ENCODE measurements at places on chromosomes 3 and 15.

- no peak for ATAC-seq
These were observed 153.5 kb downstream of the FNDC3B start for GRCh38 chr3:172192830-172193415.

DNA sequence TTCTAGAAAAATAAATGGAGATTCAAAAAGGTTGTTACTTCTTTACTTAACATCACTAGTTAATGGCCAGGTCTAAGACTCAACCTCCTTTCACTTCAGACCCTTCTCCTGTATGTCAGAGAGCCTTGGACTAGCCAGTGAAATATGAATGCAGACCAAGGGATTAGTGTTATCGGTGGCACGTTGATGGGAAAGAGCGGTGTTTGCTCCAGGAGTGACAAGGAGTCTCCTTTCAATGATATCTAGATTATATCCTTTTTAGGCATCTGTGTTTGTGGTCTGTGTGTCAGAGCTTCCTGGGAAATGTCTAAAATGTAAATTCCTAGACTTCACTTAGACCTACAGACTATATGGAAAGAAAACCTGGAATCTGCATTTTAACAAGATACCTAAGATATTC is 658.0 kb upstream of the KCNMB2 start:
- ATAC-seq: no peak

GRCh38 chr3:141864281-141864970 is 12.0 kb upstream of the ATP1B3 start:
- ATAC-seq: no peak

- no peak for ATAC-seq
These were observed 13.2 kb downstream of the ARHGEF3 start for GRCh38 chr3:56788521-56788920.

DNA sequence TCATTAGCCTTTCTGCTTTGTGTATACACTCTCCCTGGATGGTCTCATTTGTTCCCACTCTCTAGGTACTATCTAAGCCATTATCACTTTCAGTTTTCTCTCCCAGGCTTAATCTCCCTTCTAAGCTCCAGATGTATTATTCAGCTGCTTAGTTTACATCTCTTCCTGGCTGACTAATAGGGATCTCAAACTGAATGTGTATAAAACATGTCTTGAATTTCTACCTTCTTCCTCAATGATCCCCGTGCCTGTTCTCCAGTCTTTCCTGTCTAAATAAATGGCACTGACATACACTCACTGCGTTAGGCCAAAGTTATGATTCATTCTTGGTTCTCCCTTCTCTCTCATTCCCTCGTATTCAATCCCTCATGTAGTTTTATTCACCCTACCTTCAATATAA is 127.3 kb downstream of the NR2F2 start:
- no peak for ATAC-seq

GRCh38 chr15:101441696-101442095 is 47.8 kb downstream of the PCSK6 start:
- ATAC-seq: no peak

GRCh38 chr3:190972840-190973270 is 110.4 kb upstream of the GMNC start:
- ATAC-seq: no peak

DNA sequence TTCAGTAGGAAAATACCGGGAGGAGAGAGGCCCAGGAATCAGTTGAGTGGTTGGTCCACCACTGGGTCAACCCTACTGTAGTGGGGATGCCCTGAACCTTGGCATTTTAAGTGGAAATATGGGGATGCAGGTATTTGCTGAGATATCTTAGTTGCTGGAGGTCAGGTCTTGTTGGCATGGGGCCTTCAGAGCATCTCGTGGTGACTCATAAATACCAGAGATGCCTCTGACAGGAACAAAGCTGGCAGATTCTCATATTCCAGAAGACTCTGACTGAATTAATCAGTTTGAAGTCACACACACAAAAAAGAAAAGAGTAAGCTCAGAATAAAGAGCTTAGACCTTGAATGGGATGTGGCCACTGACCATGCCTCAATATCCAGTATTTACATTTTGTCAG is 91.6 kb downstream of the CACNA2D3 start:
- no peak for ATAC-seq

DNA sequence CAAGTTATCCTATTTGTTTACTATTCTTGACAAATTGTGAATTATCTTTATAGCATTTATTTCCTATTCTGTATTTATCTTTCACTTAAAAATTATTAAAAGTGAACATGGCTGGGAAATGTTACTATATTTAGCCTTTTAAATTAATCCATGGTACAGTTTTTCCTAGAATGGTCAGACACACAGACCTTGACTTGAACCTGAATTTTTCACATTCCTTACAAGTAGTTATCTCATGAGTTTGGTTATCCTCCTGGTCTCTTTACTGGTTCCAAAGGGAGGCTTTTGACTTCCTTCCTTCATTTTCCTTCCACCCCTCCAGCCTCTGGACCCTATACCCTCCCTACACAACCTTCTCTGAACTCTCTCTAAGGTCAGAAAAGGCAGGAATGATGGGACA is 280.6 kb downstream of the SATB1 start:
- no peak for ATAC-seq

DNA sequence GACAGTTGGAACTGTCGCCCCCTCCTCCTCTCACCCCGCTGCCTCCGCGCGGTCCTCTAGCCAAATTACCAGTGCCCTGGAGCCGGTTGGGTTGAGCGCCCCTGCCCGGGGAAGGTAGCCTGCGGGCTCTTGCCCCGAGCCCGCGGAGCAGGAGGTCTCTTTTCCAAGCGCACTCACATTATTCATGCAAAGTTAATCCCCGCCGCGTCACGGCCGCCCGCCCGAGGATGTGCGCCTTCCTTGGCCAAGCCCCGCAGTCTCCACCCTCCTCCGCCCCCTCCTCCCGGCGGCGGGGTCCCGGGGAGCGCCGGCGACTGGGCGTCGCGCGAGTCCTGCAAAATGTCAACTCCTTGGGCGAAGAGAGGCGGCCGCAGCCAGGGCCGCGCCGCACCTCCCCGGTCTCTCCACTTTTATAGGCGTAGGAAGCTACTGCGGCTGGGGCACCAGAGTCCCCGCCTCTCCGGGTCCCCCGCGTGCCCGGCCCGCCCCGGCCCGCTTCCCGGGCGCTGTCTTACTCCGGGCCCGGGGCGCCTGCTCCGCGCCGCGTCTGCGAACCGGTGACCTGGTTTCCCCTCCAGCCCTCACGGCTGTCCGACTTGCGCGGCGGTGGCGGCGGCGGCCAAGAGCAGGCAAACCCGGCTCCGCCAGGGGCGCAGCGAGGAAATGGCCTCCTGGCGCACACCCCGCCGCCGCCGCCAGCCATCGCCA is at the start of gene THRB:
TSS of gene THRB (minus strand) at position 233 of the 708 bp plus-strand sequence.
- ATAC-seq: peak; percentile 62

GRCh38 chr3:63349583-63350573 is 71.8 kb downstream of the SYNPR start:
- no peak for ATAC-seq

GRCh38 chr15:73539212-73540128 is 93.7 kb downstream of the NPTN start:
- ATAC-seq: no peak

DNA sequence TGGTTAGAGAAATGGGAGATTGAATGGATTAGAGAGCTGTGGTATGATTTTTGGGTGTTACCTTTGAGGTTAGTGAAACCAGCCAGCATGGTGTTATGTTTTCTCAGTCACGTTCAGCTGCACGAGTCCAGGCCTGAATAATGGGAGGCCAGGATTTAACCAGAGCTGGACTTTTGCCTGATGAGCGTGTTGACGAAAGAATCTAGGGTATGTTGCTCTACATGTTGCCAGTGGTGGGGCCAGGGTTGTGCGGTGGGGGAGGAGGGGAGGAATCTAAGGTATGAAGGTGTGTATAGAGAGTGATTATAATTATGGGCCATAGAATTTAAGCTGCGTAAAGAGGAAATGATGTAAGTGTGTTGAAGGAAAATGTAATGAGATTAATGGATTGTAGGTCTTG is 22.8 kb downstream of the MINDY2 start:
- no peak for ATAC-seq

DNA sequence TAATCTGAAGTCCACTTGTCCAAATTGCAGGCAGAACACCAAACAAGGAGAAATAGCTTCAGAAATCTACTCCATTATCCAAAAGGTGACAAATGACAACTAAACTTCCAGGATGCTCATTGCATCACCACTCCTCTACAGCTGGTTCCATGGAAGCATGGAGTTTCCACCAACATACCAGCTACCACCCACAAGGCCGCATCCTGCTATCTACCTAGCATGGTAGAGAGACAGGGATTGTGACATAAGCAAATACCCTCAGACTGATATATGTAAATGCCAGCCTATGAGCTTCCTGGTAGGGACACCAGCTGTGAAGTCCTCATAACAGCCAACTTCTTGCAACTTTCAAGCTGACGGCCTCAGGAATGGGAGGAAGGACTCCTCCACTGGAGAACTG is at the start of gene TRIM42:
TSS of gene TRIM42 (plus strand) at position 301 of the 400 bp plus-strand sequence. CDS start 166 bp downstream, outside the sequence.
- peak; percentile 21 for ATAC-seq

GRCh38 chr3:112482675-112483074 is 16.6 kb downstream of the BTLA start:
- ATAC-seq: peak; percentile 47

DNA sequence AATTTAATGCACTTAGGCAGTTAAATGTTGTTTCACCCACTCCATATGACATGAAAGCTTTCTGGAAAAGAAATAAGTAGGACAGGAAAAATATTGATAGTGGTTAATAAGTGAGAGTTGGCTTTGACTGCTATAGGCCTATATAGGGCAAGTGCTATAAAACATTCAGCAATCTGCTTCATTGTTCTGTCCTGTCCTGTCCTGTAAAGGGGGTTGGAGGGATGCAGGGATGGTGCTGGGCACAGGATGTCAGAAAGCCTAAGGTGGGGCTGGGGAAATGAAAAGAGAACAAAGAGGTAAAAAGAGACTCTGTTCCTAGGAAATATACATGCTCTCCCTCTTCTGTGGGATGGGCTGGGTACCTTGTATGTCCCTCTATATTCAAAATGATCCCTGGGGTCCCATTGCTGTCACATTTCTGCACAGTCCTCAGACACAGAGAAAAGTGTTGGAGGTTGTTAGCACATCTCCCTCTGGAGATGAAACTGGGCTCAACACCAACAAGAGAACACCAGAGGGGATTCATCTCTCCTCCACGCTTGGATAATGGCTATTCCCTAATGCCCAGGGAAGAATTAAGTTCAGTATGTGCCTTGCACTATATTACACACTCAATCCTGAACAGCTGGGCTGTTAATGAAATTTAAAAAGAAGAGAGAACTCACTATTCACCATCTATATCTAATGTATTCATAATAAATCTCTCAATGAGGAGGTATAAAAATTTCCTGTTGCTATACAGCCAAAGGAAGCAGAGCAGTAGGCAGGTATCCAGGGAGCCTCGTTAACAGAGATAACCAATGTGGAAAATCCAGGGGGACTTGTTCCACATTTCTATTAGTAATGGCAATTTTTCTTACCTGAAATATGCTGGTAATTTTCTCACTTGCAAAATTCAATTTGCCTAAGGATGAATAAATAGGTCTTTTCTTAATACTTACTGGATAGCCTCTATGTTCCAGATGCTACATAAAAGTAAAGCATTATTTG is 108.1 kb upstream of the ZBED2 start:
- ATAC-seq: no peak

GRCh38 chr15:52178765-52179164 is 12.4 kb downstream of the GNB5 start:
- ATAC-seq: no peak

GRCh38 chr15:72229947-72230196 is 1.1 kb downstream of the PKM start:
- no peak for ATAC-seq

DNA sequence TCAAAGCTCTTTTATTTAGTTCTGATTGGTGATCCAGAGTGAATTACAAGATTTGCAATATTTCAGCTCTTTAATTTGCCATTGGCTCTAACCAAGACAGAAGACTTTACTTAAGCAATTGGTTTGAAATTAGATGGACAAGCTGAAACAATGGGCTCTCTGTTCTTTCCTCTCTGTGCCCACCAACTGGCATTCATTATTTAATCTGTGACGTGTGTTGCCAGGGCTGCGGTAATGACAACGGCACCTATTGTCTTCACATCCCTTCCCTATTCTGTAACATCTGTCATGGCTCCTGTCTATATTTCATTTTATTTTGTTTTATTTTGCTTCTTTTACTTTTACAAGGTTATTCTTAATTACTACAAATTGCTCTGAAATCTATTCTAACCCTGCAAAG is 33.9 kb downstream of the PLD1 start:
- no peak for ATAC-seq

DNA sequence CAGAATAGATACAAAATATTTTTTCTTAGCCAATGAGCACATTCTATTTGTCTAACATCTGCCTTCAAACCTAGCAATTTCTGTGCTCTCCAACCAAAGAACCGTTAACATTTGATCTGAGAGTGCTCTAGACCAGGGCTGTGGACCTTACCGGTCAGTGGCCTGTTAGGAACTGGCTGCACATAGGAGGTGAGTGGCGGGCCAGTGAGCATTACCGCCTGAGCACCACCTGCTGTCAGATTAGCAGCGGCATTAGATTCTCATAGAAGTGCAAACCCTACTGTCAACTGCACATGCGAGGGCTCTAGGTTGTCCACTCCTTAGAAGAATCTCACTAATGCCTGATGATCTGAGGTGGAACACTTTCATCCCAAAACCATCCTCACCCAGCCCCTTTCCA is 131.7 kb downstream of the CADM2 start:
- no peak for ATAC-seq

GRCh38 chr3:128372281-128372680 is 94.4 kb downstream of the DNAJB8 start:
- no peak for ATAC-seq

- ATAC-seq: no peak
These were observed 224.1 kb upstream of the HES1 start for GRCh38 chr3:193911784-193912340.

DNA sequence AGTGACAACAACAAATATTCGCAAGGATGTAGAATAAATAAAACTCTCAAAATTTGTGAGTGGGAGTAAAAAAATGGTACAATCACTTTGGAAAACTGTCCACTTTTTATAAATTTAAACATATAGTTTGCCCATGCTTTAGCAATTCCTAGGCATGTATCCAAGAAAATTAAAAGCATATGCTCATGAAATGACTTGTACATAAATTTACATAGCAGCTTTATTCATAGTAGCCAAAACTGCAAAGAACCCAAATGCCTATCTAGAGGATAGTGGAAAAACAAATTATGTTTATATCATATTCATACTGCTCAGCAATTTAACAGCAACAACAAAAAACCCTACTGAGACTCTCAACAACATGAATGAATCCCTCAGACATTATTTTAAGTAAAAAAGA is 363.6 kb upstream of the CCDC54 start:
- no peak for ATAC-seq

DNA sequence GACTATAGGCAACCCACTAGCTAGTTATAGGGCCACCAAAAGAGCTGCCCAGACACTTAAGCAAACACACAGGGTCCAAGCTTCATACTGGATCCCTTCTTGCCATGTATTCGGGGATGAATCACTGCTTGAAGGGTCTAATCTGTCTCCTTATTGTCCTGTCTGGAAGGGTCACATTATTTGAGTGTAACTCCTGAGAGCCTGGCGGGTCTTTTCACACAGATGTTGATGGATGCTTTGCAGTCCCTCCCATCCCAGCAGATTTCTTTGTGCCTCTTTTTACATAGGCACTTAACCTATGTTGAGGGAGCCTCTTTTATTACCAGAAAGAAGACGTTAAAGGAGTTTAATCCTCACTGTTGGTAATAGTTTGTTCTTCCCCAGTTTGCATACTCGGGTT is 56.6 kb downstream of the BBX start:
- ATAC-seq: no peak

Data from stimulated activated memory B cell treated with anti-CD40 and anti-IgM and Interleukin-4, amounts not matched to agents 10 μg/mL and 1 μg/mL and 100 μg/mL, for 72 hours (primary cell).